Stomach (tissue), 19 donors: ENCODE measurements at places on chromosomes 1 and 21. TPM values are rescaled to one million over a fixed set of nuclear protein-coding genes. Genes with fewer than 3 reads are reported as not detected.

The MEAF6 gene
- total RNA-seq: 73.2 TPM

The APOBEC4 gene
- total RNA-seq: not detected

The HES2 gene
- total RNA-seq: not detected

The IKBKE gene
- total RNA-seq: 49.6 TPM

The RSPH1 gene
- not detected for total RNA-seq

The GPA33 gene
- 3.9 TPM for total RNA-seq

The TMEM200B gene
- not detected for total RNA-seq

The SPRR5 gene
- not detected for total RNA-seq

The SLFNL1 gene
- total RNA-seq: 3.1 TPM

The ANGPTL3 gene
- not detected for total RNA-seq

The UQCRHL gene
- 1.8 TPM for total RNA-seq

The APCS gene
- not detected for total RNA-seq

The MSH4 gene
- 0.18 TPM for total RNA-seq

The TNFSF18 gene
- not detected for total RNA-seq

The HPDL gene
- not detected for total RNA-seq

The OPRD1 gene
- total RNA-seq: not detected

The OR6P1 gene
- total RNA-seq: not detected

The ETV3L gene
- total RNA-seq: not detected

The FALEC gene
- not detected for total RNA-seq

The TPTE gene
- not detected for total RNA-seq

The CLIC6 gene
- total RNA-seq: 43.8 TPM

The FCRLA gene
- not detected for total RNA-seq

The SLAMF8 gene
- not detected for total RNA-seq

The PYHIN1 gene
- total RNA-seq: 2.3 TPM

The ISG15 gene
- total RNA-seq: 19.3 TPM

The SPATA1 gene
- total RNA-seq: not detected

The LCE2A gene
- not detected for total RNA-seq

The IL22RA1 gene
- total RNA-seq: 2.2 TPM

The ANKRD65 gene
- not detected for total RNA-seq

The RIPPLY3 gene
- not detected for total RNA-seq

The BTBD8 gene
- total RNA-seq: 12.5 TPM

The GJA5 gene
- not detected for total RNA-seq

The LRRC39 gene
- not detected for total RNA-seq

The MMEL1 gene
- 36.2 TPM for total RNA-seq
